K562 (cell line): ENCODE measurements at places on chromosomes 1 and 21. TPM values are rescaled to one million over a fixed set of nuclear protein-coding genes. Genes with fewer than 3 reads are reported as not detected.

DNA sequence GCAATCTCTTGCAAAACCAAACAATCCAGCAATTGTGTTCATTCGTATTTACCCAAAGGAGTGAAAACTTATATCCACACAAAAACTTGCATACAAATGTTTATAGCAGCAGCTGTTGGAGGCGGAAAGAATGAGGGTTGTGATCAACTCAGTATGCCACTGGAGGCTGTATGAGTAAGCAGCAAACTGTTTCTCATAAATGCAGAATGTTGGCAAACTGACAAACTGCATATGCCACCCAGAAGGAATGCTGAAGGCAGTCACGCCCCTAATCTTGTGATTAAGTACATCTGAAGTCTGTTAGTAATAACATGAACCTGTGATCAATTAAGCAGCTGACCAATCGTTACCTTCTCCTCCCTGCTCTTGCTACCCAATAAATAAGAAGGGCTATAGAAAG, 60.5 kb upstream of the CR2 start:
- H3K27me3 ChIP-seq, result no peaks in the 10 kb centered on the region
- H3K36me3 ChIP-seq, result no peaks in the 10 kb centered on the region
- no peak overlapping the region for H3K27ac ChIP-seq
- no peak for DNase-seq
- H3K4me3 ChIP-seq, result no peak overlapping the region

DNA sequence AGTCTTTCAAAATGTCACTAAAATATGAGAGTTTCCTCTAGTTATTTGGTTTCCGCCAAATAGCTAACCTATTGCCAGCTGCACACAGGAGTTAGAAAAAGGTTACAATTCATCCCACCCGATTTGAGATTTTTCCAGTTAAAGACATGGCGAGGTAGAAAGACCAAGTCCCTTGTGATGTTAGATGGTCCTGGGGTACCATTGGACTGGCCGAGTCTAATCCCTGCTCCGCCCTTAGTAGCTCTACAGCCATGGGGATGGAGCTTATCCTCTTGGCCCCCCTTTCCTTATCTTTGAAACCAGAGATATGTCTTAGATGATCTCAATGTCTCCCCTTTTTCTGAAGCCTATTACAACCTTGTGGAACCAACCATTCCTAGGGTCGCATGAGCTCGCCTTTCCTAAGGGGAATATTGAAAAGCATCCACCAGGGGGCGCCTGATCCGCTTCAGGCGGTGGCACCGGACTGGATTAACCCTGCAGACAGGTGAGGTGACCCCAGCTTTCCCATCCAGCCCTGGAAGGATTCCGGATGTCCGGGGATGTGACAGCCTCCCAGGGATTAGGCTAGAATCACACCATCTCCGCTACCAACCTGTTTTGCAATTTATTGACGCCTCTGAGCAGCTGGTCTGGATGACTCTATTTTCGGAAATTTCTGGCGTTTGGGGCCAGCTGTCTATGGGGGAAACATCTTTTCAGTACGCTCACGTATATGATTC, 68.3 kb upstream of the SIM2 start:
- no peaks in the 10 kb centered on the region for H3K36me3 ChIP-seq
- peak; percentile 85 for DNase-seq
- peaks cover 39% of the 10 kb centered on the region for H3K27me3 ChIP-seq
- H3K27ac ChIP-seq, result no peak overlapping the region

- no peak overlapping the region for H3K4me3 ChIP-seq
- DNase-seq, result peak; percentile 5
- no peaks in the 10 kb centered on the region for H3K4me1 ChIP-seq
Observed at GRCh38 chr1:159282118-159282517, 20.0 kb upstream of the FCER1A start.

- H3K27me3 ChIP-seq, result no peaks in the 10 kb centered on the region
- H3K4me1 ChIP-seq, result no peaks in the 10 kb centered on the region
- no peak overlapping the region for H3K27ac ChIP-seq
- no peak overlapping the region for H3K4me3 ChIP-seq
- no peak for DNase-seq
- no peaks in the 10 kb centered on the region for H3K36me3 ChIP-seq
Observed at GRCh38 chr1:42086146-42086545, 67.1 kb upstream of the GUCA2B start.

DNA sequence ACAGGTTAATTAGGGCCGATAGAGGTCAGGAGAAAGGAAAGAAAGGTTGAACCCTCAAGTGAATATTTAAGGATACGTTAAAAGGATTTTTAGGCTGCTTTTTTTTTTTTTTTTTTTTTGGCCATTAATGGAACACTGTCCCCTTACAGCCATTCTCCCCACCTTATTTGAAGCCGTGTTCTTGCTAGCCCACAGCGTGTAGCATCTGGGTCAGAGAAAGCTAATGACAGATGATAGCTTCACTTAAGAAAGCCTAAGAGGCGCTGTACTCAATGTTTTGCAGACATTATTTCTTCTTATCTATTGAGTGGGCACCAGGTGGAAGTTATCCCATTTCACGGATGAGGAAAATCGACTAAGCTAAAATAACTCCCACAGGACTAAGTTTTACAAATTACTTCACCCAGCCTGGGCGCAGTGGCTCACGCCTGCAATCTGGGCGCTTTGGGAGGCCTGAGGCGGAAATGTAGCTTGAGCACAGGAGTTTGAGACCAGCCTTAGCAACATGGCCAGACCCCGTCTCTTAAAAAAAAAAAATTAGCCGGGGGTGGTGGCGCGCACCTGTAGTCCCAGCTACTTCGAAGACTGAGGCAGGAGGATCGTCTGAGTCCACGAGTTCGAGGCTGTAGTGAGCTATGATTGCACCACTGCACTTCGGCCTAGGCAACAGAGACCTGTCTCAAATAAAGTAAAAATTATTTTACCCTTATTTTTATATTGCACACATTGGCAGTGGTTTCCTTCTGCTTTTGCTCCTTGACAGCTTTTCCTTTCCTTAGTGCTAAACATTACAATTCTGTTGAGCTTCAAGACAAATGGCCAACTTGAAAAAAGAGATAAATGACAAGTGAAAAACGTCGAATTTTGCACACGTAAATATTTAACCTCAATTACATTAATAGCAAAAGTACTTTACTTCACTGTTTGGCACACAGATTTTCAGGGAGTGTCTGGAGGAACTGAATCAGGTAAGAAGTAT, 1.1 kb upstream of the PHTF1 start:
- DNase-seq, result no peak
- H3K27me3 ChIP-seq, result no peaks in the 10 kb centered on the region
- H3K4me3 ChIP-seq, result peak overlapping the region; percentile 75; the same call in 1 of the 2 replicates
- H3K4me1 ChIP-seq, result peaks cover 20% of the 10 kb centered on the region

DNA sequence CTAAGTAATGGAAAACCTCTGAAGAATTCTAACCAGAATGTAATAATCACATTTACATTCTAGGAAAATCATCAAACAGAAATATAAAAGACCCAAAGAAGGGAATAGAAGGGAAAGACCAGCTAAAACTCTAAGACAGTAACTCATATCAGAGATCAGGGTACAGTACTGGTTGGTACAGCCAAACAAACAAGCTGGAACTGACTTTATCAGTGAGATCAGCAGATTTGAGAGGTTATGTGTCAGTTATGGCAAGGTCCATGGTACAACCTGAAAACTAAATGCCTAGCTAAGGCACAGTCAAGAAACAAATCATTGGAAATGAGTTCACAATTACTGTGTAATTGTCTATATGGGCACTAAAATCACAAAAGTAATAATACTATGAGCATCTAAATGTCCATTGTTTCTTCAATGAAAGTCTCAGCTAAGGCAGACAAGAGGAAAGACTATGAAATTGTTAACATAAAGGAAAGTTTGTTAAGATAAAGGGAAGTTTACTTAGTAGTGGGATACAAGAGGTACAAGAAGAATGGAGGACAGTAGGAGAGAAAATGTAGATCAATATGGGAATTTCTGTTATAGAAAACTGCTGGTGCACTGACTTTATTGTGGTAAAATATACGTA, 75.8 kb downstream of the TRIM33 start:
- H3K4me3 ChIP-seq, result no peak overlapping the region
- H3K4me1 ChIP-seq, result no peaks in the 10 kb centered on the region

DNA sequence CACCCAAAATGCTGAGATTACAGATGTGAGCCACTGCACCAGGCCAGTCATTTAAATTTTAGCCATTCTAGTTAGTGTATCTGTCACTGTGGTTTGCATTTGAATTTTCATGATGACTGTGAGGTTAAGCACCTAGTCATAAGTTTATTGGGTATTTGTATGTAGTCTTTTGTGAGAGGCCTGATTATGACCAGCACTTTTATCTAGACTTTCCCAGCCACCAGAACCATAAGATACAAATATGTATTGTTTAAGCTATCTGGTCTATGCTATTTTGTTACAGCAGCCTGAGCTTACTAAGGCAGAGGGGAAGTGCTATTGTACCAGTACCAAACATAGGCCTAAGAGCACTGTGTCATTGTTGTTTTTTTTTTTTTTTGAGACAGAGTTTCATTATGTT, 19.9 kb upstream of the DNAJC6 start:
- DNase-seq, result peak; percentile 38
- H3K27me3 ChIP-seq, result no peaks in the 10 kb centered on the region
- peaks cover 39% of the 10 kb centered on the region for H3K36me3 ChIP-seq
- H3K4me3 ChIP-seq, result no peak overlapping the region
- H3K27ac ChIP-seq, result peak overlapping the region; percentile 96
- peaks cover 45% of the 10 kb centered on the region for H3K4me1 ChIP-seq

DNA sequence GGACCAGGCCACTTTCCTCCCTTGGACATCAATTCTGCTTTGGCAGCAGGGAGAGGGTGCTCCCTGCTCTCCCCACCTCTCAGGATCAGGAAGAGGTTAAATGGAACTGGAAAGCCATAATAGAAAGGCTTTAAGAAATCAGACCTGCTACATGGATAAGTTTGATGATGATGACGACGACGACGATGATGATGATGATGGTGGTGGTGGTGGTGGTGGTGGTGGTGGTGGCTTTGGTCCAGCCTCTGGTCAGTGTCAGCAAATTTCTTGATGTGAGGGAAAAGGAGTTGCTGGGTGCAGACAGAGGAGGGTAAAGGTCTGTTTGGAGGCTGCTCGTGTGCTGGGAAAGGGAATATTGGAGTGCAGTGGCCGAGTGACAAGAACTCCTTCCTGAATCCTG, 36.8 kb downstream of the VWA5B1 start:
- peaks cover 20% of the 10 kb centered on the region for H3K27me3 ChIP-seq
- H3K4me3 ChIP-seq, result no peak overlapping the region
- H3K4me1 ChIP-seq, result peaks cover 2% of the 10 kb centered on the region; the same call in 1 of the 2 replicates
- H3K27ac ChIP-seq, result no peak overlapping the region
- DNase-seq, result no peak

The TRNP1 gene
- 0.95 and 2.3 TPM in 2 replicates for total RNA-seq

The PDIK1L gene
- total RNA-seq, result 26.3 TPM in 2 replicates

The LRRC71 gene
- 0.45 and 1.2 TPM in 2 replicates for total RNA-seq
